ENCODE measurements at places on chromosomes 1 and 21.

GRCh38 chr1:22876359-22877111, 96.1 kb downstream of the LACTBL1 start:
- no peak for DNase-seq

DNA sequence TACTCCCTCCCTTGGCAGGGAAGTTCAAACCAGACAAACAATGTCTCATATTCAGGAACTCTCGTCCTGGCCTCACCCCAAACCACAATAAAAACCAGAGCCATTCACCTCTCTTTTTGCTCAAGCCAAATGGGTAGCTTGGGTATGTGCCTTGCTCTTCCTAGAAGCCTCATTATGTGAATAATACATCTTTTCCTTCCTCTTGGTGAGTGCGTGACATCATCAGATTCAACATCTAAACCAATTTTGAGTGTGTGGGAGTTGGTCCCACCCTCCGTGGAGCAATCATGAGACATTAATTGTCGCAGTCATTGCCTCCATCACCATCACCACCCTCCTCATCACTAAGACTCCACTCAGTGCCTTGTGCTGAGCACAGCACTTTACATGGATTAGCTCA, 482.9 kb downstream of the PTPRU start:
- DNase-seq: no peak

- no peak for DNase-seq
Observed at GRCh38 chr1:20325844-20326420, 35.3 kb downstream of the VWA5B1 start.

GRCh38 chr21:44849616-44850130, 23.8 kb downstream of the PTTG1IP start:
- DNase-seq: no peak

- DNase-seq: peak; percentile 6
Observed at GRCh38 chr21:15063081-15063813, 1.6 kb downstream of the NRIP1 start.

GRCh38 chr1:111552587-111552986, 49.2 kb upstream of the ADORA3 start:
- no peak for DNase-seq

All from T follicular helper cell (primary cell).